ENCODE measurements at places on chromosomes 5 and 9. TPM values are rescaled to one million over a fixed set of nuclear protein-coding genes. Genes with fewer than 3 reads are reported as not detected.
A peak's percentile ranks its signal among the peaks of the same experiment; 100 is the strongest.

DNA sequence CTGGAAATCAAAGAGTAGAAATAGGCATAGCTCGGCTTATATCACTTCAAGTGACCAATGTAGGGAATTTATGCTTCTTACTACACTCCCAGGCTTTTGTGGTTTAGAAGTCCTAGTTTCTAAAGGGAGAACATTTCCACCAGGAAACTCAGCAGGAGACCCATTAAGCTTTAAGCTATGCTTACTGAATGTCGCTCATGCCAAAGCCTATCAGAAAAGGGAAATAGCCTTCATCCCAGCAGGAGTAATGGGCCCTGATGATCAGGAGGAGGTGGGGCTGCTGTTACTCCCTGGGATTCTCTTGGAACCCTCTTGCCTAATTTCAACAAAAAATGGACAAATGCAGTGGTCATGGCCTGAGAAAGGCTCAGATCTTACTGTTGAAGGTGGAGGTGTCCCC lies 54.5 kb upstream of the SEMA6A start:
- H3K27ac ChIP-seq = no peak overlapping the region
- H3K27me3 ChIP-seq = peaks cover 2% of the 10 kb centered on the region
- no peak overlapping the region for H3K4me3 ChIP-seq
- H3K36me3 ChIP-seq = no peaks in the 10 kb centered on the region
- DNase-seq = no peak

- DNase-seq = no peak
- H3K4me3 ChIP-seq = no peak overlapping the region
- no peaks in the 10 kb centered on the region for H3K27me3 ChIP-seq
- no peak overlapping the region for H3K27ac ChIP-seq
These were observed 513.9 kb downstream of the MAN2A1 start for GRCh38 chr5:110203661-110204060.

- no peak overlapping the region for H3K27ac ChIP-seq
- no peak overlapping the region for H3K4me3 ChIP-seq
- peaks cover 71% of the 10 kb centered on the region for H3K27me3 ChIP-seq
- H3K36me3 ChIP-seq = no peaks in the 10 kb centered on the region
- peaks cover 11% of the 10 kb centered on the region for H3K4me1 ChIP-seq
These were observed 907 bp upstream of the NR2F1 start for GRCh38 chr5:93582167-93582462.

- H3K36me3 ChIP-seq = no peaks in the 10 kb centered on the region
- DNase-seq = no peak
- H3K27me3 ChIP-seq = no peaks in the 10 kb centered on the region
- peak within 1 kb of the TSS; percentile 86 for H3K4me3 ChIP-seq
These were observed at the start of gene PHF2 for GRCh38 chr9:93576258-93577077. Gene PHF2, plus strand, starts transcription at chr9:93576584. Its CDS starts 190 bp downstream, at chr9:93576774.

GRCh38 chr5:35464757-35465156 lies 152.9 kb upstream of the SPEF2 start:
- no peaks in the 10 kb centered on the region for H3K4me1 ChIP-seq
- DNase-seq = no peak
- H3K27ac ChIP-seq = no peak overlapping the region
- H3K36me3 ChIP-seq = no peaks in the 10 kb centered on the region
- H3K27me3 ChIP-seq = no peaks in the 10 kb centered on the region

- DNase-seq = no peak
- H3K4me3 ChIP-seq = no peak overlapping the region
- no peaks in the 10 kb centered on the region for H3K36me3 ChIP-seq
- H3K4me1 ChIP-seq = no peaks in the 10 kb centered on the region
- peaks cover 42% of the 10 kb centered on the region for H3K27me3 ChIP-seq
These were observed 139.4 kb upstream of the PPP1R26 start for GRCh38 chr9:135340143-135340655.

The FUT7 gene
- total RNA-seq = 5.8 TPM

The ECM2 gene
- not detected for total RNA-seq

The RASGEF1C gene
- not detected for total RNA-seq

The FSTL4 gene
- total RNA-seq = not detected

The MLANA gene
- not detected for total RNA-seq

The KIF27 gene
- 4.5 TPM for total RNA-seq

DNA sequence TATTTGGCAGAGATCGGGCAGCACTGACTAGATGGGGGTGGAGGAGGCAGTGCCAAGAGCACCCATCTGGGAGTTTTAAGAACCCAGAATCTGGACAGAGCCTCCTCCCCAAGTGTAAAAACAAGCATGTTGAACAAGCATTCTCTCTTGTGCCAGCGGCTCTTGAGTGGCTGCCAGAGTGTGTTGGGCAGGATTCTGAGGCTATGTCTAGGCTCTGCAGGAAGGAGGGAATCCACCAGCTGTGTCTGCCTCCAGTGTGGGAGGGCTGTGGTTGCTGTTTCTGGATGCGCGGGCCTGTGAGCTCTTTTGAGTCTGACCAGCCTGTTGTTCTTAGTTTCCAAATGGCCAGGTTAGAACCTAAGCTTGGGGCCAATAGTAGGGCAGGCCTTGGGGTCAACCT lies 39.8 kb downstream of the HMCN2 start:
- no peak for DNase-seq
- no peaks in the 10 kb centered on the region for H3K4me1 ChIP-seq
- no peak overlapping the region for H3K27ac ChIP-seq

The PIP5K1B gene
- total RNA-seq = 1.8 TPM

The SOWAHA gene
- total RNA-seq = not detected

DNA sequence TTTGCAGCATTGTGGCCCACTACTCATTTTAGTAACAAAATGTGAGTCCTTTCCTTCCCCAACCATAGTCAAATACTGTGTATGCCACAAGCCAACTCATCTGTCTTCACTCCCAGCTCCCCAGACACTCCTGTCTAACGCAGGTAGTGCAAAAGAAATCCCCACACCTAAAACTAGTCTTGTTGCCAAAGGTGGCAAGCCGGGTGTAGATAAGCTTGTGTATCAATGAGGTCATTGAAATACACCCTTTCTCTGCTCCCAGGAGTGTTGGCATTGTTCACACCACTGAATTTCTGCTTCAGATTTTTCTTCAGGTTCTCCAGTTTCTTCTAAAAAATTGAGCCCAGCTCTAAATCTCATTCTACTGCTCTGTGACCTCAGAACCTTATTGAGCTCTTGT lies 19.7 kb upstream of the RGS7BP start:
- no peaks in the 10 kb centered on the region for H3K36me3 ChIP-seq
- H3K27ac ChIP-seq = no peak overlapping the region
- no peak overlapping the region for H3K4me3 ChIP-seq
- no peaks in the 10 kb centered on the region for H3K4me1 ChIP-seq
- DNase-seq = no peak

GRCh38 chr9:87324613-87325194 lies 173.0 kb upstream of the DAPK1 start:
- no peaks in the 10 kb centered on the region for H3K36me3 ChIP-seq
- H3K27ac ChIP-seq = no peak overlapping the region
- H3K4me1 ChIP-seq = no peaks in the 10 kb centered on the region
- no peak overlapping the region for H3K4me3 ChIP-seq
- H3K27me3 ChIP-seq = no peaks in the 10 kb centered on the region

GRCh38 chr9:437574-438001 lies 222.9 kb downstream of the DOCK8 start:
- peaks cover 90% of the 10 kb centered on the region for H3K36me3 ChIP-seq
- DNase-seq = no peak
- no peaks in the 10 kb centered on the region for H3K4me1 ChIP-seq
- H3K4me3 ChIP-seq = no peak overlapping the region
- no peaks in the 10 kb centered on the region for H3K27me3 ChIP-seq
- no peak overlapping the region for H3K27ac ChIP-seq

The PRRX2 gene
- total RNA-seq = not detected

- H3K27me3 ChIP-seq = peaks cover 2% of the 10 kb centered on the region
- no peaks in the 10 kb centered on the region for H3K4me1 ChIP-seq
- H3K4me3 ChIP-seq = no peak overlapping the region
- no peaks in the 10 kb centered on the region for H3K36me3 ChIP-seq
- no peak for DNase-seq
These were observed 404.0 kb downstream of the TLE4 start for GRCh38 chr9:79975621-79976256.

- no peak overlapping the region for H3K27ac ChIP-seq
- H3K27me3 ChIP-seq = no peaks in the 10 kb centered on the region
- DNase-seq = no peak
These were observed 410.1 kb upstream of the SMARCA2 start for GRCh38 chr9:1604942-1605560.

DNA sequence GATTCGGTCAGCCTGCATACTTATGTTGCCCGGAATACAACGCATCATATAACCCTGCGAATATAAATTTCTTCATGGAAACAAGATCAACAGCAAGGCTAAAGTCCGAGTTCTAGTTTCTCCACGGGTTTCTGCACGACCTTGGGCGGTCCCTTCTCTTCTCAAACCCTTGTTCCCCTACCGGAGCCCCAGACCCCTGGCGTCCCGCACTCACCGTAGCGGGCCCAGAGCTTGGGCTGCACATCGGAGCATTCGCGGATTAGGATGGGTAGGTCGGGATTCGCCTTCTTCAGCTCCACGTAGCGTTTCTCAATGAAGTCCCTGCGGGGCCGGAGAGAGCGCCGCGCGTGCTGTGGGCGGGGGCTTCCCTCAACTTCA lies 399 bp downstream of the NDUFA2 start:
- DNase-seq = no peak
- no peaks in the 10 kb centered on the region for H3K27me3 ChIP-seq
- H3K27ac ChIP-seq = peak overlapping the region; percentile 88
- H3K4me3 ChIP-seq = peak overlapping the region; percentile 87
- peaks cover 32% of the 10 kb centered on the region for H3K4me1 ChIP-seq

- H3K4me3 ChIP-seq = no peak overlapping the region
- no peak overlapping the region for H3K27ac ChIP-seq
- DNase-seq = no peak
These were observed 276.6 kb downstream of the MAST4 start for GRCh38 chr5:66872736-66873331.

- no peak overlapping the region for H3K4me3 ChIP-seq
- no peak overlapping the region for H3K27ac ChIP-seq
- no peaks in the 10 kb centered on the region for H3K27me3 ChIP-seq
- no peak for DNase-seq
These were observed 38.2 kb downstream of the HAVCR1 start for GRCh38 chr5:157020511-157021222.

GRCh38 chr5:159581502-159582249 lies 251.4 kb upstream of the IL12B start:
- no peak for DNase-seq
- H3K4me1 ChIP-seq = no peaks in the 10 kb centered on the region
- H3K27ac ChIP-seq = no peak overlapping the region
- no peaks in the 10 kb centered on the region for H3K36me3 ChIP-seq
- H3K4me3 ChIP-seq = no peak overlapping the region

The FAM200C gene
- total RNA-seq = not detected

The BSPRY gene
- total RNA-seq = 0.15 TPM

DNA sequence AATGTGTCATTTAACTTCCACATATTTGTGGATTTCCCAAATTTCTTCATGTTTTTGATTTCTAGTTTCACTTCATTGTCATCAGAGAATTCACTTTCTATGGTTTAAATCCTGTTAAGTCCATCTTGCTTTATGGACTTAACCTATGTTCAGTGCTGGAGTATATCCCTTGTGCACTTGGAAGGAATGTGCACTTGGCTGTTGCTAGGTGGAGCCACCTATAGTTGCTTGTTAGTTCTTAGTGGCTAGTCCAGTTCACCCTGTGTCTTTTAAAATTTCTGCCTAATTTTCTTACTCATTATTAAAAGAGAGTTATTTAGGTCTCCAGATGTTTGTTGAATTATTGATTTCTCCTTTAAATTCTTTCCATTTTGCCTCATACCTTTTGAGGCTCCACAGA lies 1472.5 kb upstream of the CDH6 start:
- DNase-seq = no peak
- H3K27me3 ChIP-seq = no peaks in the 10 kb centered on the region
- no peak overlapping the region for H3K4me3 ChIP-seq
- no peak overlapping the region for H3K27ac ChIP-seq
- H3K36me3 ChIP-seq = no peaks in the 10 kb centered on the region

DNA sequence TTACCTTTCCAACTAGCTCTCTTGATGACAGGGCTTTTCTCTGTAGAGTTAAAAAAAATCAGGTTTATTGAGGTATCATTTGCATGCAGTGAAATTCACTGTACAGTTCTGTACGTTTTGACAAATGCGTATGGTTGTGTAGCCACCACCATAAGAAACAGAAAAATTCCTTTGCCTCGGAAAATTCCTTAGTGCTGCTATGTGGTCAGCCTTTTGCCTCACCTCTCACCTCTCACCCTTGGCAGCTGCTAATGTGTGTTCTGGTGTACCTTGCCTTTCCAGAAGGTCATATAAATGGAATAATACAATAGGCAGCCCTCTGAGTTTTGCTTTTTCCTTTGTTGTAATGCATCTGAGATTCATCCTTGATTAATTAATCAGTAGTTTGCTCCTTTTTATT lies 28.4 kb downstream of the PCSK5 start:
- H3K27me3 ChIP-seq = no peaks in the 10 kb centered on the region
- no peaks in the 10 kb centered on the region for H3K4me1 ChIP-seq
- DNase-seq = no peak
- no peaks in the 10 kb centered on the region for H3K36me3 ChIP-seq
- no peak overlapping the region for H3K27ac ChIP-seq
- no peak overlapping the region for H3K4me3 ChIP-seq

The TRIP13 gene
- 0.66 TPM for total RNA-seq

- no peak overlapping the region for H3K4me3 ChIP-seq
- DNase-seq = no peak
- H3K4me1 ChIP-seq = peaks cover 94% of the 10 kb centered on the region
These were observed 60.1 kb downstream of the SEMA4D start for GRCh38 chr9:89437772-89438171.

GRCh38 chr9:5976674-5977397 lies 38.6 kb downstream of the RANBP6 start:
- no peak overlapping the region for H3K4me3 ChIP-seq
- H3K27ac ChIP-seq = no peak overlapping the region
- no peak for DNase-seq
- H3K36me3 ChIP-seq = peaks cover 17% of the 10 kb centered on the region
- H3K4me1 ChIP-seq = no peaks in the 10 kb centered on the region

DNA sequence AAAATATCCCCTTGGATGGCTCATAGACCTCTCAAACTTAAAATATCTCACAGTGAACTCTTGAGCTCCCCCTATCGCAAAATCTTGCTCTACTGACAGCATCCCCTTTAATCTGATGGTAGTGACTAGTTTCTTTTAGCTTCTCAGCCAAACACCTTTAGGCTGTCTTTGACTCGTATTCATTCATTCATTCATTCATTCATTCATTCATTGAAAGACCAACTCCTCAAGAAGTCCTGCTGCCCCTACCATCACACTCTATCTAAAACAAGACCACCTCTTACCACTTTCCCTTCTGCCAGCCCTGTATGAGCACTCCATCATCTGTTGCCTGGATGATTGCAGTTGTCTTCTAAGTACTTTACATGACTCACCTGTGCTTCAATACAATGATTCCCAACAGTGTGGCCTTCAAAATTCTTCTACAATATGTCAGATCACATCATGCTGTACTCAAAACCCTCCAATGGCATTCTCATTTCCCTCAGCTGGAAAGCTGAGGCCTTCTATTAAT lies 46.8 kb downstream of the ITGA2 start:
- H3K27ac ChIP-seq = no peak overlapping the region
- H3K4me1 ChIP-seq = peaks cover 20% of the 10 kb centered on the region
- no peak overlapping the region for H3K4me3 ChIP-seq
- H3K27me3 ChIP-seq = no peaks in the 10 kb centered on the region
- no peaks in the 10 kb centered on the region for H3K36me3 ChIP-seq

Measured in T-cell (primary cell).